ENCODE measurements at places on chromosomes 2 and 18. TPM values are rescaled to one million over a fixed set of nuclear protein-coding genes. Genes with fewer than 3 reads are reported as not detected.

DNA sequence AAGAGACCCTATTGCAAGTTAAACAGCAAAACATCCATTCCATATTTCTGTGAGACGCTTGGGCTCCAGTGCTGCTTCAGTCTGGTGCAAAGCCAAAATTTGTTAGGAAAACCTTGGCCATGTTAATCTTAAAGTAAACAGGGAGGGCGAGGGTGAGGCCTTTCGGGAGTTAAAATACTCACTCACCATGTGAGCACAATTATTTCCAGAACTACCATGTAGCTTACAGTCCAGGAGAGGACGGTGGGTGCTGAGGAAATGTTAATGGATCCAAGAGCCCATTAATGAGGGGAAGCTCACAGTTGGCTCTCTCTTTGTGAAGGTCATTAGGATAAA lies 286.4 kb downstream of the SLC8A1 start:
- no peaks in the 10 kb centered on the region for H3K36me3 ChIP-seq
- H3K4me1 ChIP-seq, result no peaks in the 10 kb centered on the region
- no peak overlapping the region for H3K4me3 ChIP-seq
- H3K27me3 ChIP-seq, result no peaks in the 10 kb centered on the region

- no peak overlapping the region for H3K4me3 ChIP-seq
- no peak overlapping the region for H3K27ac ChIP-seq
- H3K27me3 ChIP-seq, result no peaks in the 10 kb centered on the region
- no peak for DNase-seq
Observed at GRCh38 chr2:16899958-16900357, 234.3 kb upstream of the CYRIA start.

DNA sequence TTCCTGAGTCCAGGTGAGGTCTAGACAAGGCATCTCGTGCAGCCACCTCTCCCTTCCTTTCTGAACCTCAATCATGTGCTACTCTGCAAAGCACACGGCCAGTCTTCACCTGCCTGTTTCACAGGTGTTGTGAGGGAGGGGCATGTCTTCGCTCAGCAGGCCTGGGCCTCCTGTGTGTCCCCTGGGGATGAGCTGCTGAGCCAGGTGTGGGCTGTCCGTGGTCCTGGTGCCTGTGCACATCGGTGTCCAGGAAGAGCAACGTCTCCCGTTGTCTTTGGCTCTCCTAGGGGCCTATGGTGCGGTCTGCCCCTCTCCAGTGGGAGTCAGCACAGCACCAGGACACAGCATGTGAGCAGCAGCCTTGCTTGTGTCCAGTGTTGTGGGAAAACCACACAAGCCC lies 16.7 kb downstream of the ARHGEF4 start:
- no peaks in the 10 kb centered on the region for H3K27me3 ChIP-seq
- no peak overlapping the region for H3K4me3 ChIP-seq
- H3K27ac ChIP-seq, result no peak overlapping the region
- DNase-seq, result no peak

- no peak overlapping the region for H3K4me3 ChIP-seq
- no peak for DNase-seq
- peaks cover 3% of the 10 kb centered on the region for H3K27me3 ChIP-seq
- no peak overlapping the region for H3K27ac ChIP-seq
- no peaks in the 10 kb centered on the region for H3K36me3 ChIP-seq
Observed at GRCh38 chr2:231277962-231278361, 79.5 kb downstream of the ARMC9 start.

- H3K4me3 ChIP-seq, result no peak overlapping the region
- DNase-seq, result no peak
- no peak overlapping the region for H3K27ac ChIP-seq
- no peaks in the 10 kb centered on the region for H3K4me1 ChIP-seq
- H3K27me3 ChIP-seq, result no peaks in the 10 kb centered on the region
Observed at GRCh38 chr18:35707674-35708073, 126.1 kb downstream of the GALNT1 start.

DNA sequence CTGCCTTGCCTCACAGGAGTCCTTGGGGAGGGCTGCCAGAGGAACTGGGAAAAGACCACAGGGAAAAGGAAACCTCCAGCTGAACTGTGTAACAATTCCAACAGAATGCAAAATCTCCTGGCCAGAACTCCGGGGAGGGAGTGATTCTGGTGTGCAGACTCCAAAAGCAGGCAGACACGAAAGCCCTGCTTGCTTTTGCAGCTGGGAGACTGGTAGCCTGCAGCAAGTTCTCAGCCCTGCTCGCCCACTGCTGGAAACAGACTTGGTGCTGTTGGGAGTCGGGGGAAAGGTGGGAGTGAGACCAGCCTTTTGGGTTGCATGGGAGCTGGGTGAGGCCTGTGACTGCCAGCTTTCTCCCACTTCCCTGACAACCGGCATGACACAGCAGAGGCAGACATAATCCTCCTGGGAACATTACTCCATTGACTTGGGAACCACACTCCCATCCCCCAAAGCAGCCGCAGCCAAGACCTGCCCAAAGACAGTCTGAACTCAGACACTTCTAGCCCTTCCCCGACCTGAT lies 26.0 kb upstream of the NMI start:
- no peaks in the 10 kb centered on the region for H3K4me1 ChIP-seq
- H3K27me3 ChIP-seq, result no peaks in the 10 kb centered on the region
- H3K27ac ChIP-seq, result no peak overlapping the region
- no peak for DNase-seq
- no peak overlapping the region for H3K4me3 ChIP-seq

Gene UGT1A6
- polyA plus RNA-seq, result not detected

Gene MALL
- polyA plus RNA-seq, result not detected

Gene SAG
- polyA plus RNA-seq, result not detected
